ENCODE measurements at places on chromosomes 1 and 21.

DNA sequence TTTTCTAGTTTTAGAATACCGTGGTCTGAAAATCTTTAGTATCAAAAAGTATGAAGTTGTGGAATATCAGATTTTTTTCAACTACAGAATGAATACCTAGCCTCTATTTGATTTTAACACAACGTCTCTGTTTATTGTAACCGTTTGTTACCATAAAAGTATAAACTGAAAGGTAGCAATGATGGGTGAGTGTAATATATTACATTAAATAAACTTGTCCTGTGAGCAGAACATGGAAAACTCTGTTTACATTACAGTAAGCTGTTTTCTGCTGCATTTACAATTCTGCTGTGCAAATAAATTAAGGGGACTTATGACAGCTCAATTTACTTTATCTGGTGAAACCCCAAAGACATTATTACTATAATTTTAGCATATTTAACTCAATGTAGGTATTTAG lies 62.5 kb downstream of the CHRM3 start:
- DNase-seq: no peak

- DNase-seq: no peak
Observed at GRCh38 chr1:220701974-220702373, 11.8 kb downstream of the C1orf115 start.

DNA sequence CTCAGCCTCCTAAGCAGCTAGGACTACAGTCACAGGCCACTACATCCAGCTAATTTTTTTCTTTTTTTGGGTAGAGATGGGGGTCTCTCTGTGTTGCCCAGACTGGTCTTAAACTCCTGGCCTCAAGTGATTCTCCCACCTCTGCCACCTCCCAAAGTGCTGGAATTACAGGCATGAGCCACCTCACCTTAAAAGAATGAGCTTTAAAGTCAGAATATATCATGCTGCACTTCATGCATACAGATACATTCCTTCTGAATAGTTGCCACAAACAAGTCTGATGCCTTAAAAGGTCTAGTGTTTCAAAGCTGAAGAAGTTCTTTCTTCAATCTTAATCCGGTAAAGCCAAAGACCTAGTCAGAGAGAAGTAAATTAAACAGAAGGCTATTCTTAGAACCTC lies 23.8 kb upstream of the CPLANE2 start:
- no peak for DNase-seq

GRCh38 chr1:61100578-61100977 lies 18.2 kb downstream of the NFIA start:
- DNase-seq: no peak

DNA sequence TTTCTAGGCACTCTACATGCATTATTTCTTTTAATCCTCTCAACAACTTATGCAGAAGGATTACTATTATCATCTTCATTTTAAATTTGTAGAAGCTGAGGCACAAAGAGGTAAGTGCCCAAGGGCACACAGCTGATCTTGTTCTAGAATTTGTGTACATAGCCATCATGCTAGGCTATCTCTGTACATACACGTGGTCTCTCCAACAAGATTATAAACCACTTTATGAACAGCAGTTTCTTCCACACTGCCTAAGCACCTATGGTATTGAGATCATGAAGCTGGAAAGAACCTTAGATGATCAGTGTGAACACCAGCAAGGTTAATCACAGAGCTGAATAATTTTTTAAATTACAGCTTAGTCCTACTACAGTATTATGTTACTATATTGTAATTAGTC lies 28.9 kb downstream of the UCHL5 start:
- no peak for DNase-seq

GRCh38 chr1:198771563-198772153 lies 132.8 kb downstream of the PTPRC start:
- DNase-seq: no peak

DNA sequence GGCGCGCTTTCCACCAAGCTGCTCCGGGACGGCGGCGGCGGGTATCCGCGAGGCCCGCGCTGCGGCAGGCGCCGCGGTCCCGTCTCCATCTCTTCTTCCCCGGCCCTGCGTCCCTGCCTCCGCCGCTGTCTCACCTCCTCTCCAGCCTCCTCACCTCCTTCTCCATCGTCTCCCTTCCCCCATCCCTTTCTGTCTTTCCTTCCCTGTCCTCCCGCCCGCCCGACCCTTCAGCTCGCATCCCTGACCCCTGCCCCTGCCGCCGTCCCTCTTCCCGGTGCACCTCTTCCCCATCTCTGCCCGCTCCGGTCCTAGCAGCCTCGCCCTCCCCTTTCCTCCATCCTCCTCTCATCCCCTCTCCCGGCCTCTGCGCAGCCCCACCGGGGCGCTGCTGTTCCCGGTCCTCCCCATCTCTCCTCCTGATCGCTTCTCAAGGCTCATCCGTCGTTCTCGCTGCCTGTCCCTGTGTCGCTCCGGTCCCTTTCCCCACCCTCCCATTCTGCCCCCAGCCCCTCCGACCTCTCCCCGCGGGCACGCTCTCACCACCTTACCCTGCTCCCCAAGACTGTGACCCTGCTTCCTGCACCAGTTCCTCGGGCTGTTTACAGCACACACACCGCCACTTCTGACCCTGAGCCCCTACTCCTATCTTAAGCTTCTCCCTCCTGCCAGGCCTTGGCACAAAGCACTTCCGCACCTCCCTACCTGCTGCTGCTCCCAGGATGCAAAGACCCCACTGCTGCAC lies 760 bp upstream of the NPHP4 start:
- DNase-seq: no peak

DNA sequence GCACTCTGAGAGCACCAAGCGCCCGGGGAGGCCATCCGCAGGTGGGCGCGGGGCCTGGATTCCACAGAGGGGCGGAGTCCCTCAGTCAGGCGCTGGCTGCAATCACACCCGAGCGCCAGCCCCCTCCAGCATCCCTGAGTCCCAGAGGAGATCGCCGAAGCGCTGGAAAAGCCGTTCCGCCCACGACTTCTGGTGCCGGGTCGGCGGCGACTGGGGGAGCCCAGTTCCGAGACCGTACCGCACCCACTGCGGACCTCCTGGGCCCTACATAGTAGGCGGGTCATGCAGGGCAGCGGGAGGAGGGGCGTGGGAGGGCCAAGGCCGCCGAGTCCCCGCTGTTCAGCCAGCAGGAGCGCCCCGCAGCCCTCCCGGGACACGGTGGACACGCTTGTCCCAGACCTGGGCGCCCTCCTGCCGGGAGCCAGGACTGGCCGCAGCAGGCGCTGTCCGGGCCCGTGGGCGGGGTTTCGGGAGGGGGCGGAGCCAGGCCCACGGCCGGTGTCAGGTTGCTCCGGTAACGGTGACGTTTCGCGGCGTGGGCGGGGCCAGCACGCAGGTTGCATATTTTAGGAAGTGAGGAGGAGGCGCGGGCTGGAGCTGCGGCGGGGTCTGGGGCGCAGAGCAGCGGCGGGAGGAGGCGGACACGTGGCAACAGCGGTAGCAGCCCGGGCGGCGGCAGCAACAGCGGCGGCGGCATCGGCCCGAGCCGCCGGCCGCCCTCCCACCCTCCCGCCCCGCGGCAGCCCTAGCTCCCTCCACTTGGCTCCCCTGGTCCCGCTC lies at the start of gene ATP1A1:
Gene ATP1A1, plus strand, starts transcription at position 594 of the 780 bp plus-strand sequence. CDS start 268 bp downstream, outside the sequence.
- peak; percentile 96 for DNase-seq

DNA sequence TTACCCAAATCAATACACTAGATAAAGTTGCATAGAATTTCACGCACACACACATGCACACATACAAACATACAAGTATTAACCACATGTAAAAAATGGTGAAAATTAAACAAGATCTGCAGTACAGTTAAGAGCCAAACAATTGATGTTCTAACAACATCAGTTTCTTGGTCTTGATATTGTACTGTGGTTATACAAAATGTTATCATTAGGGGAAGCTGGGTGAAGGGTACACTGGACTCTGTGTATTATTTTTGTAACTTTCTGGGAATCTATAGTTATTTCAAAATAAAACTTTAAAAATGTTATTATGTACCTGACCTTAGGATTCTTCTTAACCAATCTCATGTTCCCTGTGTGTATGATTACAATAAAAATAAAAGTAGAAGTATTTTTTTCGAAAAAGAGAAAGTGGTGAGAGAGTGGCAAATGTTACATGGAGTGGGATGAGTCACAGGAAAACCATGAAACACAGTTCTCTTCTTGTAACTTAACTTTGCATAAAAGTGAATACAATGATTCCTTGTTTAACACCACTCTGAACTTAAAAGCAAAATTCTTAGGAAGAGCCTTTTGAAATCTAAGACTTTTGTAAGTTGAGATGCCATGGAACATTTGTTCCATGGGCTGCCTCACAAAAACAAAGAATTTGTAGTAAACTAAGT lies 101.6 kb upstream of the RUNX1 start:
- no peak for DNase-seq

DNA sequence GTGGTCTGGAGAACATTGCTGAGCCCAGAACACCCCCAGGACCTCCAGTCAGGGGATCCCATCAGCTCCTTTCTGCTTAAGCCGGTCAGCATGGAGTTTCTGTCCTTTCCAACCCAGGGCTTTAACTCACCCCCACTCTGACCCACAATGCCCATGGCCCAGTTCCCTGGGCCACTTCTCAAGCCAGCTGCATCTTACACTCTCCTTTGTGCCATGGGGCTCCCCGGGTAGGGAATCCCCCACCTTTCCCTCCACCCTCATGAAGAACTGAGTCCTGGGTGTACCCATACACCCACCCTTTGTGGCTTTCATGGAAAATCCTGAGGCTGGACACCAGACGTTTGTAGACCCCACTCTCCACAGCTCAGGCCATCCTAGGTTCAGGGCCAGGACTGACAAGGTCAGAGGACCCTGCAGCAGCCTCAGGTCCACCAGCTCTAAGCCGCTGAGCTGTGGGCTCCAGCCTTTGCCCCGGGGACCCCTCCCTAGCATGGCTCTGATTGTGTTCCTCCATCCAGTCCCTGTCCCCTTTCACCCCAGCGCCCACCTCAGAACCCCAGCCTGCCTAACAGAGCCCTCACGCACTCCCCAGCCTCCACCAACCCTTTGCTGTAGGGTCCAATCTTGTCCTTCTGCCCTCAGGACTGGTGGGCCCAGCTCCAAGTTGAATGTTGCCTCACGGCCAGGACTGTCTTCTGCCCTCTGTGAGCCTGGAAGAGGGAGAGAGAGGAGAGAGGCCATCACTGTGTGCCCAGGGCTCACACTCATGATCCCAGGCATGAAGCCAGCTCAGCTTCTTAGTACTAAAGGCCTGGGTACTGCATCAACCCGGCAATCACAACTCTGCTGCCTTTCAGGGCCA lies 394.8 kb downstream of the MATN1 start:
- DNase-seq: no peak

- DNase-seq: no peak
Observed at GRCh38 chr1:83086346-83086745, 912.6 kb downstream of the TTLL7 start.

DNA sequence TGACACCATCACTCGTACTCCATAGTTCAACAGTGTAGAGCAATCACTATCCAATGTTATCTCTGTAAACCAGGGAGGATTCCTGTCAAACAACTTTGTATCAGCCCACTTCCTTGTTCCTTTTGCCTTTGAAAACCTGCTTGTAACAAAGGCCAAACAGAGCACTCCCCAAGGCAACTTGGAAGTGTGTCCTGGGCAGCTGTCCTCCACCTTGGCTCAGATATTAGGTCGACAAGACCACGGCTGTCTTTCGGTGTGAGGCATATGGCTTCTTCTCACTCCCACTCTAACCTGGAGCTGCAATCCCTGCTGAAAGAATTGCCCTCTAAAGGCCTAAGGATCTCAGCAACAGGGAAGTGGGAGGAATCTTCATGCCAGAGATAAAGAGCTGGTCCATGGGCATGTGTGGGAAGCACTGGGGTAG lies 66.7 kb downstream of the ITPKB start:
- no peak for DNase-seq

DNA sequence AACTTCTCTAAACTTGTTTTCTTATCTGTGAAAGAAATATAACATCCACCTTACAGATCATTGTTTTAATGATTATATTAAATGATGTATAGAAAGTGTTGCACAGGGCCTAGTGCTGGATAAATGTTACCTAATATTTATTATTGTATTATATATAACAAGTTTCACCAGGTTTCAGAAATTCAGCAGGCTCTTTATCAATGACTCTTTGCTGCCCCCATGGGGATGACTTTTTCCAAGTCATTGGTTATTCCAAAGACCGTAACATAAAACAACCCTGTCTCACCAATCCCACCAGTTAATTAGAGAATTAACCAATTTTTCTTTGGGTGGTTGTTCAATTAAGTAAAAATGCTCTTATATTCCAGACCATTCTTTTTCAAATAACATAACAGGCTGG lies 7.3 kb upstream of the DEDD start:
- no peak for DNase-seq

- DNase-seq: no peak
Observed at GRCh38 chr1:237763751-237764150, 127.0 kb downstream of the ZP4 start.

GRCh38 chr1:212229654-212230053 lies 55.6 kb upstream of the PPP2R5A start:
- no peak for DNase-seq

DNA sequence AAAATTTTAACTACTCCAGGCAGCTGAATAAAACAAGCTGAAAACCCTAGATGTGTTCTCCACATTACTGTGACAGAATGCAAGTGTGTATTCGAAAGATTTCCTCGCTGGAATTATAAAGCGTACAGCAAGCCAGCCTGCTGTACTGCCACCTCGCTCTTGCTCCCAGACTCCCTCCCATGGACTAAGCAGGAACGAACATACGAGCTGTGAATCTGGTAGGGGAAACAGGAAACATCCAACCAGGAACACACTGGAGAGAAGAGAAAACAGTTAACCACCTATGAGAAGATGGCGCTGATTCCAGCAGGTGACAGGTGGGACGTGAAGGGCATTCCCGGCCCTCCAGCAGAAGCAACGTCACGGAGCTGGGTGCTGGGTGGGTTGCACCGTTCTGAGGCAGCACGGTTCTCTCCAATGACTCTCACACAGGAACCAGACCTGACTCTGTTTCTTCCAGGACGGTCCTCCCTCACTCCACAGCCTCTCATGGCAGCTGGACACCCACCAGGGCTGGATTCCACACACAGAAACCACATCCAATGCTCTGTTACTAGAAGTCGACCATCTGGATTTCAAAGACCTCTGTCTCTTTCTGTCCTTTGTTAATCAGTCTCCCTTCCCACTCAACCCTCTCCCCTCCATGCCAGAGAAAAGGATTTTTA lies 219.2 kb downstream of the RERE start:
- no peak for DNase-seq

GRCh38 chr1:172342584-172343239 lies 77.8 kb upstream of the C1orf105 start:
- no peak for DNase-seq

GRCh38 chr1:78339490-78339889 lies 151.3 kb upstream of the PTGFR start:
- no peak for DNase-seq

All from stimulated activated CD4-positive, alpha-beta T cell treated with anti-CD3 and anti-CD28 coated beads, Interleukin-15, amount 100 ng/mL, for 48 hours (primary cell).